ENCODE measurements at places on chromosomes 5 and 9. TPM values are rescaled to one million over a fixed set of nuclear protein-coding genes. Genes with fewer than 3 reads are reported as not detected.

DNA sequence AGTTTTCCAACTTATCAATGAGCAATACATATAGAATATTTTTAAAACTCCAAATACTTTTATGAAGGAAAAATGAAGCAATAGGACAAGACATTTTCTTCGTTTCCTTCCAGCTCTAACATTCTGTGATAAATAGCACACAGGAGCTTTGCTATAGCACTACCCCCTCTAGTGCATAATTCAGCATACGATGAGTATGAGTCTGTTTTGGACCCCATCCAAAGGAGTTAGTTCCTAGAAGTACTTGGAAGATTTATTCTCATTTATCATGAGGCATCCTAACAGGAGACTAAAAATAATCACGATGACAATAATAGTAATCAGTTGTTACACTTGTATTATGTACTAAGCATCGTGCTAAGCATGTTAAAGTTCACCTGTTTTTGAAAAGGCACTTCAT is 1061.3 kb upstream of the DMAC1 start:
- H3K4me1 ChIP-seq: peaks cover 30% of the 10 kb centered on the region
- no peak for DNase-seq
- no peaks in the 10 kb centered on the region for H3K36me3 ChIP-seq
- H3K4me3 ChIP-seq: no peak overlapping the region
- peaks cover 2% of the 10 kb centered on the region for H3K27me3 ChIP-seq

- no peaks in the 10 kb centered on the region for H3K4me1 ChIP-seq
- no peak for DNase-seq
- H3K4me3 ChIP-seq: no peak overlapping the region
Measured at GRCh38 chr9:87285183-87285850, 212.3 kb upstream of the DAPK1 start.

GRCh38 chr9:121261107-121261460 is 6.9 kb upstream of the GSN start:
- peak overlapping the region; percentile 58 for H3K4me3 ChIP-seq
- no peaks in the 10 kb centered on the region for H3K36me3 ChIP-seq
- H3K4me1 ChIP-seq: peaks cover 48% of the 10 kb centered on the region
- peaks cover 2% of the 10 kb centered on the region for H3K27me3 ChIP-seq

- H3K27ac ChIP-seq: no peak overlapping the region
- no peak overlapping the region for H3K4me3 ChIP-seq
- no peaks in the 10 kb centered on the region for H3K36me3 ChIP-seq
- H3K27me3 ChIP-seq: peaks cover 40% of the 10 kb centered on the region
- no peaks in the 10 kb centered on the region for H3K4me1 ChIP-seq
Measured at GRCh38 chr9:211557-211956, 3.1 kb upstream of the DOCK8 start.

DNA sequence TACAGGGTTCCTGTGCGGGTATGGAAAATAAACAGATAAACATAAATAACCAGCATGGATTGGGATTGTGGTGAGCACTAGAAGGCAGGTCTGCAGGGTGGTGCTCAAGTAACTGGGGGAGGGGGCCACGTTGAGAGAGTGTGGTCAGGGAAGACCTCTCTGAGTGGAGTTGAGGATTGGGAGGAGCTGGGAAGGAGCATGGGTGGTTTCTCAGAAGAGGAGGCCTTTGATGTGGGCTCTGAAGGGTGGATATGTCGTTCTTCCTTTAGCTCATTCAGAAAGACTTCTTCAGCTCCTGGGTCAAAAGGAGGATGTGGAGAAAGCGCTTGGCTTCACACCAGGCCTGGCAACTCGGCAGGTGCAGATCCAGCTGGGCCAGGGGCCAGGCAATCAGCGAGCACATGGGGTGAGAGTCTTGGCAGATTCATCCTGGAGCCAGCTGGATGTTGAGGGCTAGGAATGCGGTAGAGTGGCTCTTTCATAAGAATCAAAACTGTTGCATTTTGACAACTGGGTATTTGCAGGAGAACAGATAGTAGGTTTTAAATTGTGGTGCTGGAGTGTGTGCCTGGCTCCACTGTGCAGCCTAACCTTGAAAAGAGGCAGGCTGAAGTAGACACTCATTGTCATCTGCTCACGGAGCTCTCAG is 71.7 kb downstream of the PCSK5 start:
- H3K36me3 ChIP-seq: no peaks in the 10 kb centered on the region
- H3K27ac ChIP-seq: no peak overlapping the region
- H3K27me3 ChIP-seq: no peaks in the 10 kb centered on the region
- H3K4me1 ChIP-seq: peaks cover 12% of the 10 kb centered on the region

DNA sequence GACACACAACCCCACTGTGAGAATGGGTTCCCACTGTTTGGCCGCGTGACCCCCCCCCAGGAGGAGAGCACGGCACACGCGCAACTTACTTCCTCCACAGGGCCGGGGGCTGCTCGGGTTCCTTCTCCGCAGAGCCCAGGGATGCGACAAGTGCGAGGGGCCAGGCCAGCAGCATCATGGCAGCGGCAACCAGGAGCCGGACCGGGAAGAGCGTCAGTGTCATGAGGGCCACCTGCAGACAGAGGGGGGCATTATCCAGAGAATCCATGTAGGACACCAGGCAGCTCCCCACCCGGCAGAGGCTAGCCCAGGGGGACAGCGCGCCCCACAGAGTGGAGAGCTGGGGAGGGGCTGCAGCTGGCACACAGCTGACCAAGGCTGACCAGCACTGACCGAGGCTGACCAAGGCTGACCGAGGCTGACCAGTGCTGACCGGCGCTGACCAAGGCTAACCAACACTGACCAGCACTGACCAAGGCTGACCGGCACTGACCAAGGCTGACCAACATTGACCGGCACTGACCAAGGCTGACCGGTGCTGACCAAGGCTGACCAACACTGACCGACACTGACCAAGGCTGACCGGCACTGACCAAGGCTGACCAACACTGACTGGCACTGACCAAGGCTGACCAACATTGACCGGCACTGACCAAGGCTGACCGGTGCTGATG is 22.3 kb downstream of the LPCAT1 start:
- H3K4me3 ChIP-seq: no peak overlapping the region
- H3K27me3 ChIP-seq: no peaks in the 10 kb centered on the region

GRCh38 chr5:78808380-78808779 is 159.8 kb upstream of the LHFPL2 start:
- no peak overlapping the region for H3K4me3 ChIP-seq
- no peak for DNase-seq
- peaks cover 2% of the 10 kb centered on the region for H3K36me3 ChIP-seq
- peaks cover 16% of the 10 kb centered on the region for H3K4me1 ChIP-seq
- H3K27me3 ChIP-seq: no peaks in the 10 kb centered on the region
- no peak overlapping the region for H3K27ac ChIP-seq

GRCh38 chr5:86757824-86758223 is 140.1 kb downstream of the COX7C start:
- H3K4me1 ChIP-seq: no peaks in the 10 kb centered on the region
- H3K27me3 ChIP-seq: no peaks in the 10 kb centered on the region
- no peak overlapping the region for H3K4me3 ChIP-seq
- no peaks in the 10 kb centered on the region for H3K36me3 ChIP-seq
- no peak overlapping the region for H3K27ac ChIP-seq

DNA sequence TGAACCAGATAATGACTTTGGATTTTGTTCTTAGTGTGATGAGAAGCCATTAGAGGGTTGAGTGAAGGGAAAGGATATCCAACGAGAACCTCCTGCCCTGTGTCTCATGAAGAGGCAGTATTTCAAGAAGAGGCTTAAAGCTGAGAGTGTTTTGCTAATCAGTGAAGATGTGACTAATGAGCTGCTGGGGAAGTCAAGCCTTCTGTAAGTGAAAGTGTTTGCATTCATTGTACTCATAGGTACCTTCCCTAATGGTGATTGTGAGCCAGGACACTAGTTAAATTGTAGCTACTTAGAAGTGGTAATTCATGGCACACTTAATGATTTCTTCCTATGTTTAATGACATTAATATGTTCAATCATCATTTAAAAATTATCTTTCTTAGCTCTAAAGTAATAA is 23.7 kb downstream of the PIP5K1B start:
- DNase-seq: no peak
- peaks cover 10% of the 10 kb centered on the region for H3K36me3 ChIP-seq
- no peak overlapping the region for H3K4me3 ChIP-seq
- H3K27me3 ChIP-seq: peaks cover 16% of the 10 kb centered on the region
- H3K27ac ChIP-seq: no peak overlapping the region
- peaks cover 16% of the 10 kb centered on the region for H3K4me1 ChIP-seq

DNA sequence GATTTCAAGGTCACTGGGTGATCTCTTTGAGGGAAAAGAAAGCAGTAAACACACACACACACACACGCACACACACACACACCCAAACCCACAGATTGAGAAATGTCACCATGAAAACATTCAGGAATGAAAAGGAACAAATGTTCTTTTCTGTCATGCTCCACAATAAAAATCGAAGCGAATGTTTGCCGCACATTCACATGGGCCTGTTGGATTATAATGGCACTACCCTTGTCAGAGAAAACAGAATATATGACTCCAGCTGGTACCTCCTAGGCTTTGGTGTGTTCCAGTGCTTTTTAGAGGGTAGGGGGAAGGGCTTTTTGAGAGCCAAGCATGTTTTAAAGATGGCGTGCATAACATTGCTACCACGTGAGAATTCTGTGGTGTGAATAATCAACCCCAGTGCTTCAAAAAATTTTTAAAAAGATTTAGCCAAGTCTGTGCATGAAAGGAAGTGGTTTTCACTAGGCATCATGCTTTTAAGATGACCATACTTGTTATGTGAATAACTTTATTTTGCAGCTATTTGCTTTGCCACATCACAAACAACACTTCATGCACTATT is 120.8 kb upstream of the ZNF608 start:
- no peak overlapping the region for H3K4me3 ChIP-seq
- H3K4me1 ChIP-seq: peaks cover 61% of the 10 kb centered on the region
- H3K36me3 ChIP-seq: no peaks in the 10 kb centered on the region

DNA sequence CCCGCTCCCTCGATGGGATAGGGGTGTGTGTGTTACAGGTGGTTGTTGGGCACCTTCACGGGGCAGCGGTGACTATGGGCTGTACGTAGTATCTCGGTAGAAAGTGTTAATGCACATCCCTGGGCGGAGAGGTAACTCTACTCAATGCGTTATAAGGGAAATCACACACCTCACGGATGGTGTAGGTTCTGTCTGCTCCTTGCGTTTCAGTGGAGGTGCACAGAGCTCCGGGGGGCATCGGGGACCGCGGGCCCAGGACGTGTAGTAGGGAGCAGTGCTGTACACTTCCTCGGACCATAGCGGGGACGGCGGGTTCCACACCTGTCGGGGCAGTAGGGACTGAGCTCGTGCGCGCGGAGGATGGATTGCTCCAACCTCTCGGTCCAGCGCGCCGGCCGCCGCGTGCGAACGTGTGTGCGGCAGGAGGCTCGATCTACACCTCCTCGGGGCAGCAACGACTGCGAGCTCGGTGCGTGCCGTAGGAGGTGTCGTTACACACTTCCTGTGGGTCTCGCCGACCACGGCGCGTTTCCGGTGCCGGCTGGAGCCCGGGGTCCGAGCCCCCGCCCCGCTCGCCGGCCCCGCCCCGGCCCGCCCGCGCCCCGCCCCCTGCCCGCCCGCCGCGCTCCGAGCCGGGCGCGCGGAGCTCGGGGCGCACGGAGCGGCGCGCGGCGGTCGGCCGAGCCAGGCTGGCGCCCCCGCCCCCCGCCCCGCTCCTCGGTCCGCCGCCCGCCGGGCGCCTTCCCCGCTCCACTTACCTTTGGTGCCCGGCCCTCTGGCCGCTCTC is at the start of gene KIAA1958:
Gene KIAA1958, plus strand, starts transcription at position 607 of the 787 bp plus-strand sequence. CDS start 87,254 bp downstream, outside the sequence.
- peak; percentile 69 for DNase-seq
- H3K36me3 ChIP-seq: peaks cover 2% of the 10 kb centered on the region
- no peaks in the 10 kb centered on the region for H3K27me3 ChIP-seq
- H3K4me1 ChIP-seq: peaks cover 55% of the 10 kb centered on the region
- peak within 1 kb of the TSS; percentile 97 for H3K27ac ChIP-seq

Gene CARTPT
- not detected for total RNA-seq

Gene RETREG1
- 6.2 TPM for total RNA-seq

Gene IFNK
- total RNA-seq: not detected

Gene DRD1
- not detected for total RNA-seq

Gene TMEM215
- 0.57 TPM for total RNA-seq

Gene C1QTNF2
- total RNA-seq: 0.42 TPM

Gene C6
- total RNA-seq: not detected

Gene GMCL2
- total RNA-seq: not detected
